ENCODE measurements at places on chromosomes 6 and 20.

GRCh38 chr6:142635130-142635529, 309.8 kb downstream of the HIVEP2 start:
- H3K36me3 ChIP-seq: no peaks in the 10 kb centered on the region
- H3K4me3 ChIP-seq: no peak overlapping the region
- peaks cover 8% of the 10 kb centered on the region for H3K27me3 ChIP-seq
- no peak overlapping the region for H3K27ac ChIP-seq

- DNase-seq: no peak
- H3K4me3 ChIP-seq: peak overlapping the region; percentile 80
- no peaks in the 10 kb centered on the region for H3K27me3 ChIP-seq
- peak overlapping the region; percentile 87 for H3K27ac ChIP-seq
Observed at GRCh38 chr6:30885999-30886896, 1.9 kb downstream of the DDR1 start.

GRCh38 chr20:35511814-35512420, 17.5 kb downstream of the C20orf173 start:
- no peak overlapping the region for H3K27ac ChIP-seq
- H3K36me3 ChIP-seq: peaks cover 12% of the 10 kb centered on the region
- H3K4me1 ChIP-seq: peaks cover 12% of the 10 kb centered on the region
- DNase-seq: no peak

- peaks cover 11% of the 10 kb centered on the region for H3K4me1 ChIP-seq
- H3K27ac ChIP-seq: no peak overlapping the region
- no peaks in the 10 kb centered on the region for H3K27me3 ChIP-seq
- peaks cover 17% of the 10 kb centered on the region for H3K36me3 ChIP-seq
- H3K4me3 ChIP-seq: no peak overlapping the region
Observed at GRCh38 chr20:4802527-4802926, 80.8 kb downstream of the PRND start.

DNA sequence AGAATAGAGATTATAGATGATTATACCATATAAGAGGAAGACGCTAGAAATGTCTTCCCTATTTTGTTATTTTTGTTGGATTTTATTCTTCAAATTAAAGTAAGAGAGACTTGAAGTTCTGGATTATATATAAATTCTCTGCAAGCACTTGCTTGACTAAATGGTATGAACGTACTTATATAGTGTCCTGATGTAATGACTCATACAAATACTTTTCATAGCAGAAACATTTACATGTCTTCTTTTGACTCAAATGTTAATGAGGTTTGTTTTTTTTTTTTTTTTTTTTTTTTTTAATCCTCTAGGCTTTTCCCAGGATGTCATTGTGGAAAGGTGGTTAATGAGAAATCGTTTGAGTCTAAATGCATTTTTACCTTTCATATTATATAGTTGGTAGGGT, 55.0 kb downstream of the PDE7B start:
- H3K4me1 ChIP-seq: peaks cover 17% of the 10 kb centered on the region
- no peaks in the 10 kb centered on the region for H3K36me3 ChIP-seq
- H3K27ac ChIP-seq: no peak overlapping the region
- no peak overlapping the region for H3K4me3 ChIP-seq

DNA sequence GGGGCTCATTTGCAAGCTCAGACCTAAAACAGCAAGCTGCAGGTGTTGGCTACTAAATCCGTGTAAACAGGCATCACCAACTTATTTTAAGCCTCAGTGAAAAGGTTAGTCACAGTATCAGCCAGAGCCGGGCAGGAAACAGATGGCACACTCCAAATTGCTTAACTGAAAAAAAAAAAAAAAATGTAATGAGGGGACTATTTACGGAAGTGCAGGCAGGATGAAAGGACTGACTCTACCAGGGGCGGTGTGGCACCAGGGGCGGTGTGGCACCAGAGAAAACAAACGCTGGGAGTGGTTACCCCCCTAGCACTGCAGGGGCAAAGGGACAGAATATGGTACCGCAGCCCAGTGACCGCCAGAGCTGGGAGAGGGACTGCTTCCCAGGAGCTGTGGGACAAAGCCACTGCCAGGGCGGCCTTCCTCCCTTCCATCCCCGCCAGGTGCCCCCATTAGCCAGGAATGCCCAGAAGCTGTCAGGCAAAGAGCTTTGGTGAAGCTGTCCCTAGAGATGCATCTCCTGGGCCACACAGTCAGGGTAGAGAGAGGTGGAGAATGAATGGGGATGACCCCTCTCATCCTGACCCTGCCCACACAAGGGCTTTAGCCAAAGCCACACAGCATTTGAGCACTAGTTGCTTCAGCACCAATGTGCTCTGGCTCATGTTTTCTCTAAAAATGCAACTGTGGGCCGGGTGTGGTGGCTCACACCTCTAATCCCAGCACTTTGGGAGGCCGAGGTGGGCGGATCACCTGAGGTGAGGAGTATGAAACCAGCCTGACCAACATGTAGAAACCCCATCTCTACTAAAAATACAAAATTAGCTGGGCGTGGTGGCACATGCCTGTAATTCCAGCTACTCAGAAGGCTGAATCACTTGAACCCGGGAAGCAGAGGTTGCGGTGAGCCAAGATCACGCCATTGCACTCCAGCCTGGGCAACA, 39.6 kb upstream of the GFOD1 start:
- H3K4me3 ChIP-seq: no peak overlapping the region
- H3K4me1 ChIP-seq: peaks cover 7% of the 10 kb centered on the region
- no peaks in the 10 kb centered on the region for H3K27me3 ChIP-seq
- H3K27ac ChIP-seq: no peak overlapping the region
- no peaks in the 10 kb centered on the region for H3K36me3 ChIP-seq

DNA sequence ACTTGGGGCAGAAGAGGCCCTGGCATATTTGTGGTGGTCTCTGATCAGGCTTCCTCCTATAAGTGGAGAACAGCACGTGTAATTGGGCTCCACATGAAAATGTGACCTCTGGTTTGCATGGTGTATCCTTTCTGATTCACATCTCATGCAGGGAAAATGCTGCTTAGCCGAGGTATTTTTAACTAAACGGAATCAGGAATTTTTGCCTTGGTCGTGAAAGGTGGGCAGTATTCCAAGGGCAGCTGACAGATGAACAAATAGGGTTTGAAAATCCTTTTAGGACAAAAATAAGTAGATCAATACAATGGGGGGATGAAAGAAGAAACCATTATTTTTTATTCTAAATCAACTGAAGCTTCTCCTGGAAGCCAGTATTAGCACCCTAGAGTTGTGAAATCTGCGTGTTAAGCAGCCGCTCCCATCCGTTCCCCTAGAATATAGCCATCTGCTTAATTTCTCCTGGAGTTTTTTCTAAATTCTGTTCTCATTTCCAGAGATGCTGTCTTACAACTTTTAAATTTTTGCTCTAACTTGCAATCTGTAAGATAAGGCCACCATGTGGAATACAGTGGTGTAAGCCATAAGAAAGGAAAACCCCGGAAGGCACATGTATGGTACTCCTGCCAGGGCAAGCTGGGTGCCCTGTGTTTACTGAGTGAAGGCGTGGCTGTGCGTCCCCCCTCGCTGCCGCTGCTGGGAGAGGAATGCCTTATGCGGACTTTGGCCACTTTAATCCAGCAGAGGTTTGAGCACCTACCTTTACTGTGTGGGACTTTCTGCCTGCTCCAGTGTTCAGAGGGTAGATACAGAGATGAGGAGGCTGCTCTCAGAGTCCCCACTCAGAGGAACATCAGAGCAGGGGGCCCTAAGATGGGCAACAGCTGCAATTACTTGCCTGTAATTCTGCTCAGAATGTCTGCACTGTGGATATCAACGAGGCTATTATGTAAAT, 52.4 kb downstream of the SYNJ2 start:
- H3K27ac ChIP-seq: peak overlapping the region; percentile 36
- H3K27me3 ChIP-seq: no peaks in the 10 kb centered on the region
- no peak overlapping the region for H3K4me3 ChIP-seq
- H3K4me1 ChIP-seq: peaks cover 57% of the 10 kb centered on the region
- DNase-seq: peak; percentile 53

DNA sequence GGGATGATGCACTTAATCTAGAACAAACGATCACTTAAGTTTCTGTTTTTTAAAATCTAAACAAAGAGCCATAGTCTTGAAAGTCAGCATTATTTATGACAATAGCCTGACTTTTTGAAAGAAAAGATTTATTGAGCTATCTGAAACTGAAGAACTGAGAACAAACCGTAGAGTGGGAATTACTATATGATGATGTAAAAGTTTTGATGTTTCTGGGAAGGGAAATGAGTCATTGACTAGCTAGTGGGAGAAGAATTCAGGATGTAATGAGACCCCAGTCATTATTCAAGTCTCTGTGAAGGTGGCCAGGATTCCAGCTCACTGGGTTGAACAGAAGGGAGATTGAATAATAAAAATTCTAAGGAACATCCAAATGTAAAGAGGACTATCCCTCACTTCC, 83.4 kb upstream of the FABP7 start:
- H3K27ac ChIP-seq: peak overlapping the region; percentile 81
- no peak overlapping the region for H3K4me3 ChIP-seq
- no peaks in the 10 kb centered on the region for H3K27me3 ChIP-seq

DNA sequence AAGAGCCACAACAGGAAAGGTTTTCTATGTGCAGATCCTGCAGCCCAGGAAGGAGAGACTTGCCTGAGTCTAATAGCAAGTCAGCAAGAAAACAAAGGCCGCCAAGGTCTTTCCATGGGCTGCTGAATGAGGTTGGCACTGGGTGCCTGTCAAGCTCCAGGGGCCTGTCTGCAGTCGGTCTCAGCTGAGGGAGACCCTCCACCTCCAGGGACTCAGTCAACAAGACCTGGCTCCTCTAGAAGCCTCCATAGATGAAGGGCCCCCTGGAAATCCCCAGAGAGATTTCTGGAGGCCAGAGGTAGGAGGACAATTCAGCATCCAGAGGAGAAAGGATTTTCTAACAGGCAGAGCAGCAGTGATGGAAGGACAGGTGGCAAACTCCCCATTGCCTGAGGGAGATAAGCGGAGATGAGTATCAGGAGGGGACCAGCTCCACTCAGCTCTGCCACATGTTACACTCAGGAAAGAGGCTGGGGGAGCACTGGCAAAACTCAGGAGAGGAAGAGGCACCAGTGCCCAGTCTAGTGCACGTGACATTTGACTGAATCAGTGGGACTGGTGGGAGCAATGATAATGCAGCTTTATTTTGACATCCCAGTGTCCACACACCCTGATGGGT, 33.5 kb upstream of the FKBP1A start:
- H3K27ac ChIP-seq: no peak overlapping the region
- no peak for DNase-seq
- peaks cover 3% of the 10 kb centered on the region for H3K4me1 ChIP-seq
- no peaks in the 10 kb centered on the region for H3K27me3 ChIP-seq
- no peaks in the 10 kb centered on the region for H3K36me3 ChIP-seq

GRCh38 chr6:166325383-166326042, 16.8 kb downstream of the SFT2D1 start:
- peaks cover 1% of the 10 kb centered on the region for H3K4me1 ChIP-seq
- DNase-seq: no peak
- no peak overlapping the region for H3K27ac ChIP-seq
- H3K4me3 ChIP-seq: no peak overlapping the region

DNA sequence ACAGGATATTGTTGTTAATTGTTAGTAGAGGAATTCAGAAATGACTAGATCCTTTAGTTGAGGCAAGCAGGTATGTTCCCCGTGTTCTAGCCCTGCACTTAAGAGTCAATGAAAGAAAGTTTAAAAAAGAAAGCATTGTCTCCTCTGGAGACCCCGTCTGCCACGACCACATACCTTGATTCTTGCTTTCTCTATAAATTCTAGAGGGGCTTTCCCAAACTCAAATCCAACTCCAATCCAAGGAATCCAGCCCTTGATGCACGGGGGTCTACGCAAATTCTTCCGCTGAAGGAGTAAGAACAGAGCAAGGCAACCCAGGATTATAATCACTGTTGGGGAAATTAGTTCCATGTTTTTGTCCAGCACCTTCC, 401 bp downstream of the CYP39A1 start:
- peak overlapping the region; percentile 23 for H3K27ac ChIP-seq
- H3K27me3 ChIP-seq: peaks cover 9% of the 10 kb centered on the region
- peaks cover 14% of the 10 kb centered on the region for H3K4me1 ChIP-seq
- peak overlapping the region; percentile 97 for H3K4me3 ChIP-seq

- H3K27me3 ChIP-seq: no peaks in the 10 kb centered on the region
- no peak overlapping the region for H3K27ac ChIP-seq
- no peak for DNase-seq
- H3K4me3 ChIP-seq: no peak overlapping the region
- H3K4me1 ChIP-seq: no peaks in the 10 kb centered on the region
- peaks cover 3% of the 10 kb centered on the region for H3K36me3 ChIP-seq
Observed at GRCh38 chr6:4504700-4505099, 271.5 kb upstream of the CDYL start.

DNA sequence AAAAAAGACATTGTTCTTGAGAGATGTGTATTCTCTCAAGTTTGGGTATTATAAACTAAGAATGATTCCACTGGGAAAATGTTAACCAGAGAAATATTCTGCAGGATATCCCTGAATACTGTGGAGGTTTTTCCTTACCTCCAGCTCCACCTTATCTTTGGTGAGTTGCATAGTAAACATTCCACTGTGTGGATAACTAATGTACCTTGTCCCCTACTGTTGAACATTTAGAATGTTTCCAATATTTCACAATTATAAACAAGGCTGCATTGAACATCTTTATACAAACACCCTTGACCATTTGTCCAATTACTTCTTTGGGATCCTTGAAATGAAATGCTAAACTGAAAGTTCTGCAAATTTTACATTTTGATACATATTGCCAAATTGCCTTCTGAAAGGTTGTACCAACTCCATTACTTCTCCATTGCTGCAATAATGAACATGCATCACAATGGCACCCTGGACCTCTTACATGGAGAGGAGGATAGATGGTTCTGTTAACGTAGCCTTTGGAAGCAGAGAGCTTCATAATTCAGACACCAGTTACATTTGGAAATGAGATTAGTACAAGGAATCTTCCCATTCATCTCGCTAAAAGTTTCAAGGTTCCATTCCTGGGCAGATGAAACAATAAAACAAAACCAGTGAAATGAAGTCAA, 35.0 kb upstream of the STK35 start:
- no peaks in the 10 kb centered on the region for H3K36me3 ChIP-seq
- H3K4me1 ChIP-seq: no peaks in the 10 kb centered on the region
- no peak overlapping the region for H3K4me3 ChIP-seq
- no peak overlapping the region for H3K27ac ChIP-seq
- peaks cover 16% of the 10 kb centered on the region for H3K27me3 ChIP-seq

GRCh38 chr6:43723737-43724295, 36.2 kb upstream of the MRPS18A start:
- H3K27me3 ChIP-seq: no peaks in the 10 kb centered on the region
- peaks cover 13% of the 10 kb centered on the region for H3K4me1 ChIP-seq
- H3K36me3 ChIP-seq: no peaks in the 10 kb centered on the region
- DNase-seq: peak; percentile 59
- no peak overlapping the region for H3K4me3 ChIP-seq
